B cell (primary cell): ENCODE measurements at places on chromosomes 5 and 9. TPM values are rescaled to one million over a fixed set of nuclear protein-coding genes. Genes with fewer than 3 reads are reported as not detected.

DNA sequence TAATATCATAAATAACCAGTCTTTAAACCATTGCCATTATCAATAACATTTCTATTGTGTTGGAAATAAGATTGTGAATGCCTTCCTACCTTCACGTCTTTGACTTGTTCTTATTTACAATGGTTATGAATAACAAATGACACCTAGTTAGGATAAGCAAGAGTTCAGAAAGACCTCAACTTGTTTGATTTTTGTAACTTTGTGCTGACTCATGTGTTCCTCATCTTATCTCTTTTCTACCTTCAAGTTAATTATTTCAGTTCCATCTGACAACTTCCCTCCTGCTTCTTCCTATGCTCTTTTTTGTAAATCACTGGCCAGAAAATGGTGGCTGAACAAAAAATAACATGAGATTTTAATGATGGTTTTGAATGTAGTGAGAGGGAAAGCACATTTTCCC lies 538.5 kb upstream of the TUSC1 start:
- H3K4me3 ChIP-seq = no peak overlapping the region
- DNase-seq = no peak
- no peaks in the 10 kb centered on the region for H3K36me3 ChIP-seq
- no peaks in the 10 kb centered on the region for H3K4me1 ChIP-seq
- no peaks in the 10 kb centered on the region for H3K27me3 ChIP-seq

DNA sequence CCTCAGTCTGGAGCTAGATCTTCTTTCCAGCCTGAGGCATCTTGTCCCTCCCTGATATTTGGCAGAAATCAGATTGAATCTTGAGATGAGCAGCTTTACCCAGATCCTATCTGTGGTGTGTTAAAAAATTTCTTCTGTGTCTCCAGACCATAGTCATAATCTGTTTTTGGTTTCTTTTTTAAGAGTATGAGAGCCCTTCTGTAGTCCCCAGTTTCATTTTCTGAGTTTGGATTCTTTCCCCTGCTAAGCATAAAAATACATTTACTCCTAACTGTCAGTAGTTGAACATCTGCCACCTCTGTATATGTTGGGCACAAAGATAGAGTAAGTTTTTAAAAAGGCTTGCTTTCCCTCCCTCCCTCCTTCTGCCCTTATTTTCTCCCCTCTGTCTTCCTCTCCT lies 137.7 kb downstream of the CNTLN start:
- H3K4me1 ChIP-seq = no peaks in the 10 kb centered on the region
- no peak overlapping the region for H3K27ac ChIP-seq
- no peaks in the 10 kb centered on the region for H3K27me3 ChIP-seq
- H3K4me3 ChIP-seq = no peak overlapping the region

TRIM36 gene
- 0.39 and 1.6 TPM in 2 replicates for total RNA-seq

DNA sequence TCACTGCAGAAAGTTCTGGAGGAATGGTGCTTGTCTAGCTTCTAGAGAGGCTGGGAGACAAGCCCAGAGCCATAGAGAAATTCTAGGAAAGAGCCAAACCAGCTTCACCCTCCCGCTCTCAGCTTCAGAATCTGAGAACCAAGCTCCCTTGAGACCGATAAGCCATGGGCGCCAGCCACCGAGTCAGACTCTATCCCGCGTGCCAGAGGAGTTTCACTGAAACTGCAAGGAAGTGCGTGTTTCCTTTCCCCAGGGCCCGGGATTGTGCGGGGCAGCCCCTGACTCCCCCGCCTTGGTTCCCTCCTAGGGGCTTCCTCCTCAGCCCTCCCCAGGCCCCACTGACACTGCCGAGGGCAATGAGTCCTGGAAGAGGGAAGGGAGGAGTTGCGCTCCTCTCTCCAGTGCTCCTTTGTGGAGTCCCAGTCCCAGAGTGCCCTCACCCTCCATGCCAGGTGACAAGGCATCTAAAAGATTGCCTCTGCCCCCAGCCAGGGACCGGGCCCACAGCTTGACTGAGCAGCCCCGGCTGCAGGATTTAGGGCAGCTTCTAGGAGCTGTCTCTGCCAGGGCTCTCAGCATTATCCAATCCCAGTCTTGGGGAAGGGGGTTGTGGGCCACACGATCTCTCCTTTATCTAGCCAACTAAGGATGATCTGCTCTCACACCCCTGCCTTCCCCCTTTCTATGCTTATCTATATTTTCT lies 18.4 kb upstream of the TCF7 start:
- no peak overlapping the region for H3K4me3 ChIP-seq
- H3K4me1 ChIP-seq = peaks cover 34% of the 10 kb centered on the region
- H3K36me3 ChIP-seq = no peaks in the 10 kb centered on the region
- no peaks in the 10 kb centered on the region for H3K27me3 ChIP-seq
- H3K27ac ChIP-seq = no peak overlapping the region

- peak overlapping the region; percentile 13 for H3K4me3 ChIP-seq
- DNase-seq = no peak
- no peaks in the 10 kb centered on the region for H3K27me3 ChIP-seq
- no peaks in the 10 kb centered on the region for H3K36me3 ChIP-seq
- no peak overlapping the region for H3K27ac ChIP-seq
Observed at GRCh38 chr9:129336130-129336528, 158.1 kb upstream of the IER5L start.

GRCh38 chr5:140351609-140352334 lies 5.4 kb upstream of the HBEGF start:
- H3K27ac ChIP-seq = no peak overlapping the region
- no peaks in the 10 kb centered on the region for H3K27me3 ChIP-seq
- DNase-seq = peak; percentile 82
- H3K4me3 ChIP-seq = no peak overlapping the region
- peaks cover 30% of the 10 kb centered on the region for H3K4me1 ChIP-seq

DNA sequence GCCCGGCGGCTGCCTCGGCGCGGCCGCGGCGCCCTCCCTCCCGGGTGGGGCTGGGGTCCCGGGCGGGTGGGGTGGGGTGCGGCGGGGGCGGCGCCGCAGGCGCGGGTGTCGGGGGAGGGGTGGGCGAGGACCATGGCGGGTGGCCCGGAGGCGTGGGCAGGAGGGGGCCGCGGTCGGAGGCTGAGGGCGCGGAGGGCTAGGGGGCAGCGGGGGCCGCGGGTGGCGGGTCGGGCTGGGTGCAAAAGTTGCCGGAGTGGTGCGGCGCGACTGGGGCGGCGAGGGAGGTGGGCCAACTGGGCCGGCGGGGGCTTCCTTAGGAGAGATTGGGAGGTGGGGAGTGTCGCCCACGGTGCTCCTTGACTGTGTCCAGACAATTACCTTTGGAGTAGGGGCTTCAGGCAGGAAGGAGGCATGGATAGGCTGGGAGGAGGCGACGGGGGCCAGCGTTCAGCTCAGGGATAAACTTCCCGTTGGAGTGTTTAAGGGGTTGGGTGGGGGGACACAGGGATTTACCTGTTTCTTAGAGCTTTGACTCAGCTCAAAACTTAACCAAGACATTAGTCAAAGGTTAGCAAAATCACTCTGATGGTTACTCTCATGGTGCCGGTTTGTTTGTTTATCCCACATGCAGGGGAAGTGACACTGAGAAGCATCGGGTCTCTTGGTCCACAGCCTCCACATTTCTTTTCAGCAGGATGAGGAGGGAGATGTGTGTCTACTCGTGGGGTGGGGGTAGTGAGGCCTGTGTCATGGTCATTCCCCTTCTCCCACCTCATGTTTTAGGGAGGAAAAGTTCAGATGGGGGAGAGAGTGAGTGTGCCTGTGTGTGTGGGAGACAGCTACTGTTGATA lies 859 bp downstream of the CSNK1G3 start:
- DNase-seq = peak; percentile 65
- H3K4me3 ChIP-seq = peak overlapping the region; percentile 86
- peak overlapping the region; percentile 84 for H3K27ac ChIP-seq
- no peaks in the 10 kb centered on the region for H3K36me3 ChIP-seq

GRXCR2 gene
- not detected in 2 replicates for total RNA-seq

GRCh38 chr9:78615372-78615771 lies 318.4 kb downstream of the PSAT1 start:
- H3K36me3 ChIP-seq = no peaks in the 10 kb centered on the region
- no peaks in the 10 kb centered on the region for H3K27me3 ChIP-seq
- H3K27ac ChIP-seq = no peak overlapping the region
- no peak overlapping the region for H3K4me3 ChIP-seq
- H3K4me1 ChIP-seq = no peaks in the 10 kb centered on the region
- DNase-seq = no peak

- H3K4me1 ChIP-seq = no peaks in the 10 kb centered on the region
- H3K27me3 ChIP-seq = no peaks in the 10 kb centered on the region
- no peaks in the 10 kb centered on the region for H3K36me3 ChIP-seq
- no peak for DNase-seq
- no peak overlapping the region for H3K27ac ChIP-seq
Observed at GRCh38 chr9:81855538-81855937, 72.7 kb upstream of the SPATA31D4 start.

SPDL1 gene
- 14.8 and 17.9 TPM in 2 replicates for total RNA-seq

- H3K27me3 ChIP-seq = no peaks in the 10 kb centered on the region
- no peak overlapping the region for H3K27ac ChIP-seq
- H3K36me3 ChIP-seq = peaks cover 4% of the 10 kb centered on the region
- no peaks in the 10 kb centered on the region for H3K4me1 ChIP-seq
- H3K4me3 ChIP-seq = no peak overlapping the region
Observed at GRCh38 chr5:160480652-160481051, 59.0 kb downstream of the PTTG1 start.

- H3K27ac ChIP-seq = no peak overlapping the region
- no peak for DNase-seq
- H3K27me3 ChIP-seq = no peaks in the 10 kb centered on the region
- H3K36me3 ChIP-seq = no peaks in the 10 kb centered on the region
Observed at GRCh38 chr9:25733336-25733982, 55.2 kb upstream of the TUSC1 start.

- H3K27me3 ChIP-seq = no peaks in the 10 kb centered on the region
- no peak for DNase-seq
- no peak overlapping the region for H3K27ac ChIP-seq
- no peak overlapping the region for H3K4me3 ChIP-seq
- H3K4me1 ChIP-seq = no peaks in the 10 kb centered on the region
- no peaks in the 10 kb centered on the region for H3K36me3 ChIP-seq
Observed at GRCh38 chr5:20537911-20538703, 550.1 kb upstream of the CDH18 start.

WDR5 gene
- total RNA-seq = 21.1 and 23.8 TPM in 2 replicates

GRCh38 chr9:18296702-18297055 lies 177.3 kb upstream of the ADAMTSL1 start:
- no peaks in the 10 kb centered on the region for H3K4me1 ChIP-seq
- no peak overlapping the region for H3K27ac ChIP-seq

DNA sequence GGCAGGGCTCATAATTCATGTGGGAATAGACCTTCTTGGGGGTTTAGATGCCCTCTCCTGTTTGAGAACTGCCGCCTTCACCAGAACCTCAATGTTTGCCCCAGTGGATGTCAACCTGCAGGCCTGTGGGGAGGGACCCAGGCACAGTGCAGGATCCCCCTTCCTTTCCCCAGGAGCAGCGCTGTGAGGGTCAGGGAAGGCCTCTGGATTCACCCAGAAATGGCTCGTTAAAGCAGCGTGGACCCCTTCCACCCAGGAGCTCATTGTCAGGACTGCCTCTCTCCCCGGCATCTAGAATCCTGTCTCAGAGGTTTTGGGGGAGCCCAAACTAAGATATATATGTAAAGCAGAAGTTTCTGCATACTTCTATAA lies 188.3 kb downstream of the GADD45G start:
- no peaks in the 10 kb centered on the region for H3K36me3 ChIP-seq
- DNase-seq = no peak
- no peak overlapping the region for H3K4me3 ChIP-seq
- no peaks in the 10 kb centered on the region for H3K27me3 ChIP-seq

GRCh38 chr5:110873773-110874437 lies 135.1 kb downstream of the SLC25A46 start:
- H3K4me3 ChIP-seq = no peak overlapping the region
- no peak for DNase-seq
- H3K4me1 ChIP-seq = no peaks in the 10 kb centered on the region
- H3K36me3 ChIP-seq = no peaks in the 10 kb centered on the region

- no peaks in the 10 kb centered on the region for H3K27me3 ChIP-seq
- DNase-seq = no peak
- H3K36me3 ChIP-seq = no peaks in the 10 kb centered on the region
- no peaks in the 10 kb centered on the region for H3K4me1 ChIP-seq
Observed at GRCh38 chr9:93397661-93398373, 53.7 kb upstream of the FAM120A start.

GRCh38 chr9:134374301-134375010 lies 48.2 kb downstream of the RXRA start:
- peak; percentile 21 for DNase-seq
- H3K4me1 ChIP-seq = peaks cover 13% of the 10 kb centered on the region
- H3K27ac ChIP-seq = no peak overlapping the region
- no peak overlapping the region for H3K4me3 ChIP-seq
- H3K27me3 ChIP-seq = no peaks in the 10 kb centered on the region
- no peaks in the 10 kb centered on the region for H3K36me3 ChIP-seq

GRCh38 chr5:67176936-67177335 lies 19.7 kb downstream of the CD180 start:
- no peaks in the 10 kb centered on the region for H3K27me3 ChIP-seq
- H3K4me1 ChIP-seq = peaks cover 34% of the 10 kb centered on the region
- peak overlapping the region; percentile 78 for H3K27ac ChIP-seq
- H3K4me3 ChIP-seq = no peak overlapping the region
- peaks cover 5% of the 10 kb centered on the region for H3K36me3 ChIP-seq

DNA sequence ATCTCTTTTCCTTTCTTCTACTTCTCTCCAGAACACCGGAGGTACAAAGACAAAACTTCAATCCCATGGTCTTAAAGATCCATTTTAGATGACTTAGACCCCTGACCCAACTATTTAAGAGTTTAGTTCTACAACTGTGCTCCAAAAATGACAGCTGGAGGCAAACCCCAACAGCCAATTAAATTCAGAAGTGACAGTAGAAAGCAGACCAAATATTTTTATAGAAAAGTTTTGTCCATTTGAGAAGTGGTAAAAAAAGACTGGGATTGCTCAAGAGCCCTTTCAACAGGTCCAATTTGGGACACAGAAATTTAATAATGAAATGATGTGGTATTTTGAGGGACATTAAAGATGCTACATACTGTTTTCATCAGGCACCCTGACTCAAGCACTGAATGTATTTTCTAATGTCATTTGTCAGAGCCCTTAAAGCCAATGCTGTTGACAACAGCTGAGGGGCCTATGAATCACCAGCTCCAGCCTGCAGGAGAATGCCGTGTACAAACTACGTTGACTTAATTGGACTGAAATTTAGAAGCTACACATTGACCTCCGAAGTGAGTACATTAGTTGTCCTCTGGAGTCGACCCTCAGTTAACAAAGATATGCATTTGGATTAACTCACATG lies 147.5 kb upstream of the PIK3R1 start:
- H3K36me3 ChIP-seq = no peaks in the 10 kb centered on the region
- no peak overlapping the region for H3K27ac ChIP-seq
- no peak overlapping the region for H3K4me3 ChIP-seq
- no peaks in the 10 kb centered on the region for H3K4me1 ChIP-seq
- no peaks in the 10 kb centered on the region for H3K27me3 ChIP-seq
- no peak for DNase-seq

SLC34A1 gene
- not detected in 2 replicates for total RNA-seq

ZBTB6 gene
- total RNA-seq = 18.9 and 19.9 TPM in 2 replicates

MARCOL gene
- total RNA-seq = not detected in 2 replicates
